ENCODE measurements at places on chromosomes 12 and 14.

- DNase-seq: no peak
Measured at GRCh38 chr12:32265951-32266350, 133.4 kb upstream of the FGD4 start.

DNA sequence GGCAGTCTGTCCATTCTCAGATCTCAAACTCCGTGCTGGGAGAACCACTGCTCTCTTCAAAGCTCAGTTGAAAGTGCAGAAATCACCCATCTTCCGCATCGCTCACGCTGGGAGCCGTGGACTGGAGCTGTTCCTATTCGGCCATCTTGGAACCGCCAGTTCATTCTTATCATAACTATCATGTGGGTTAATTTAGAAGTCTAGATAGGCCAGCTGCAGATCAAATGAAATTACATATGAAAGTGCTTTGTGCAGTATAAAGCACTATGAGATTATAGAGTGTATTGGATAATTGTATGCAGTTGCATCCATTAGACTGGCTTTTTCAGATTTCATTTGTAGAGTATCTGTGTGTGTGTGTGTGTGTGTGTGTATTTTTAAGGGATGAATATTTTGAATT is 57.8 kb downstream of the PRORP start:
- DNase-seq: no peak

DNA sequence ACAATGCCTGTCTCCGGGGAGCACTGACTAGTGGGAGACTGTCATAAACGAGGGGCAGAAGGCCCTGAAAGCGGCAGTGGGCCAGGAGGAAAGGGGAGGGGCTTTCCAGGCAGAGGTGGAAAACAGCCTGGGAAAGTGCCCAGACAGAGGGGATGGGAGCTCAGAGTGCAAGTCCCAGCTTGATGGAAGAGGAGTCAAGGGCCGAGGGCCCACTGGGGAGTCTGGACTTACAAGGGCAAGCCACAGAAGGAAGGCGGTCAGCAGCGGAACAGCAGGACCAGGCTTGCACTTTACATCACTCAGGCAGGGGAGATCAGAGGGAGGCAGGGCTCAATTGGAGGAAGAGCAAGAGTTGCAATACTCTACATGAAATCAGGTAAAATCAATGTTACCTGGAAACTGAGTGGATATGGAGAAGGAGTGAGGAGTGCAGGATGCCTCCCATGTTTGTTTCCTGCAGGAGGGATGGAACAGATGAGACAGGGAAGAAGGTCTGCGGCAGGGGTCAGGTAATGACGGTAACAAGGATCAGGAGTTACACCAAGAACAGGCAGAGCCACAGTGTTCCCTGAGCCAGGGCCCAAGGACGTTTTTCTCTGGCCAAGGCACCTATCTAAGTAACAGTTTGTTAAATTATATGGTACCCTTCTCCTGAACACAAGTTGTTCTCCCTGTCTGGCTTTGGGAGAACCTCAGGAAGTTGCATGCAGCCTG is 23.8 kb downstream of the PXN start:
- no peak for DNase-seq

DNA sequence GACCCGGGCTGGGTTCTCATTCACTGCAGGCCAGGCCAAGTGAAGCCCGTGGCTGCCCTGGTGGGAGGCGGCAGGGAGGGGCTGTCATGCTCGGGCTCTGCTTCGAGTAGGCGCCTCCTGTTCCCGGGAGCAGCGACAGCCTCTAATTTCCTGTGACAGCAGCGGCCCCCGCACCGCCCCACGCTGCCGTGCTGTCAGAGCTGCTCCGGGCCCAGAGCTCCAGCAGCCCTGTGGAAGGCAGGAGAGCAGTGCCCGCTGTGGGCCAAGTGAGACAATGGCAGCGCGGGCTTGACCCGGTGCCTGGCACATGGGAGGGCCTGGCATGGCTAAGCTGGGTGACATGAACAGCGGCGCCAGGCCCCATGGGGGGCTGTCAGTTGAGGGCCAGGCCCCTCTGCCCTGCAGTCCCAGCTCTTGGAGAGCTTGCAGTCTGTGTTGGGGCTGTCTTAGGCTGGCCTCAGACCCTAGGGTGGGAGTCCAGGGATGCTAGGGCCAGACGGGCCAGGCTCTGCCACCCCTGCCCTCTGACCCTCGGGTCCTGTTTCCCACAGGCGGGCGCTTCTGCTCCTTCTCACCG is 5.1 kb downstream of the TRMT61A start:
- no peak for DNase-seq
